ENCODE measurements at places on chromosomes 12 and 14. TPM values are rescaled to one million over a fixed set of nuclear protein-coding genes. Genes with fewer than 3 reads are reported as not detected.

DNA sequence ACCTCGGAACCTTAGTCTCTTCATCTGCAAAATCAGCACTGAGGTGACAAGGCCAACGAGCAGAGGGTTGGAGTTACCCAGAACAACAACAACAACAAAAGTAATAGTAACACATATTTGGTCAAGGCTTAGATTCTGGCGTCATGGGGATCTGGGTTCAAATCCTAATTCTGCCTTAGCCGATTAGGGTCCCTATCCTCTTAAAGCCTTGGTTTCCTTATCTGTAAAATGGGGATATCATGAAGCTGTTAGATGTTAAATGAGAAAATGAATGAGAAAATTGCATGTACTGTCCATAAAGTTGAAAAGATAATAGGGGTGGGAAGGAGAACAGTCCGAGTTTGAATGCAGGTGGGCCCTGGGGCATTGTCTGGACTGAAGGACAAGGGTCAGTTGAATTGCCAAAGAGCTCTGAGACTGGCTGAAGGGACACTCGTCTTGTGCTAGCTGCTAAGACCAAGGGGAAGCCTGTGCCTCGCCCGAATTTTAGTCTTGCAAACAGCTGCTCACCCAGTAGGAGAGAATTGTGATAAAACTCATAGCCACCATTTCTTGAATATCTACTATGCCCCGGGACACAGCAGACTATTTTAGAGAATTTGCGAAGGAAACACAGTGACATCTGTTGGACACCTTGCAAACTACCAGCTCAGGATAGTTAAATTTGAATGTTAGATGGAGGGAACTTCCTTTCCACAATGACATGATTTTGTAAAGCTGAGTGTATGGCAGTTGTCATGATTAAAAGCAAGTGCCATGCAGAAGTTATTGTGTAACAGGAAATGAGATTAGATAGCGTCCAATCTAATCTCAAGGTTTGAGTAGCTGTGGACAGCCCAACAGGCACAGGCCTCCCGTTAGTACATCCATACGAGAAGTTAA lies 6.8 kb upstream of the HNF1A start:
- DNase-seq, result peak; percentile 75

DNA sequence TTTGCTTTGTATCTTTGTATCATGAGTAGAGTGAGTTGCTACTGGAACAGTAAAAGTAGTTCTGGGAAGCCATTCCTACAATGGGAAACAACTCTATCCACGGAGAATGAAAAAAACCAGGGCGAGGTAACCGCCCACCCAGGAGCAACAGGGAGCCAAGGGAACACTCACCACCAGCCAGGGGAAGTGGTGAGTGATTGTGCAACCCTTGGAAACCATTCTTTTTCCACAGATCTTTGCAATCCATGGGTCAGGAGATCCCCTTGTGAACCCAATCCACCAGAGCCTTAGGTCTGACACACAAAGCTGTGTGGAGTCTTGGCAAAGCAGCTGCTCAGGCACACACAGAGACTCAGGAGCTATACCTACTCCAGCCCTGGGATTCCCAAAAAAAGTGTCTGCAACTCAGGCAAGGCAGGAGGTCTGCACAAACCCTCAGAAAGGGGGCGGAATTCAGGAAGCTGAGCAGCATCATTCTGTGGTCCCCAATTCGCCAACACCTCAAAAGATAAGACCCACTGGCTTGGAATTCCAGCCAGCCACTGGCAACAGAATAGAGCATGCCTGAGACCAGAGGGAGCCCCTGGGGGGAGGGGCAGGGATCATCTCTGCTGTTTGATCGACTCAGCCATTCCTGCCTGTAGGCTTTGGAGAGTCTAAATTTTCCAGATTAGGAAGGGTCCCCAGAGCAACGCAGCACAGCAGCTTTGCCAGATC lies 52.1 kb upstream of the PPFIA2 start:
- DNase-seq, result no peak

GRCh38 chr12:122870867-122871664 lies 24.9 kb downstream of the VPS37B start:
- peak; percentile 80 for DNase-seq

GRCh38 chr12:95763809-95764253 lies 26.7 kb downstream of the NTN4 start:
- peak; percentile 78 for DNase-seq

DNA sequence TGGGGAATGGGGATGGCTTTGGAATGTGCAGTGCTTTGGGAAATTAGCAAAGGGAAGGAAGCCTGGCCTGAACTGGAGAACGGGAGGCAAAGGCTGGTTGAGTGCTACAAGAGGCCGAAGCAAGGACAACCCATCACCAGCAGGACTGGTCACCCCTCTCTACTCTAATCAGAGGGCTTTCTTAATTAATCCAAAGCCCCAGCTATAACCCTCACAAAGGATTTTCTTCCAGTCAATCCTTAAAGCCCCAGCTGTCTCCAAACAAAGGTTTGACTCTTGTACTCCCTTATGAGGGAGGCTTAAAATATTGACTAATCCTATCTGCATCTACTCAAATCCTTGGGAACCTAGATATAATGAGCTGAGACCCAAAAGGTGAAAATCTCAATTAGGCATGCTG lies 256.3 kb downstream of the NTF3 start:
- DNase-seq, result no peak

DNA sequence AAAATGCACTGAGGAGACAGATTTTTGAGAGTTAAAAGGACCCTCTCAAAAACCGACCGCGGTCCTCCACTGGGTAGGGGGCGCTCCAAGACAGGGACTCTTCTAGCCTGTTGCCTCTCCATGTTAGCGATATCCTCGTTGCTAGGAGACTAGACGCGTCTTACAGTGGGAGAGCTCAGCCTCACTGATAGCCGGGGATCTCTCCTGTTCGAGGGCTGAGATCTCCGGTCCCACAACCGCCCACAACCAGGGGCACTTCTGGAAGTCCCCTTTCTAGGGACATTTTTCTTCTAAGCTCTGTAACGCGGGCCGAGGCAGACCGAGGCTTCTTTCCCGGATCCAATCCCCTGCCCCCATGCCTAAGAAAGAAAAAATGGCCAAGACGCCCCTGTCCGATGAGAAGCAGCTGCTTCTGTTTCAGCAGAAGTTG lies 21.3 kb downstream of the FKBP11 start:
- DNase-seq, result peak; percentile 90

The DIO2 gene
- total RNA-seq, result 0.51 TPM
